IMR-90 (cell line): ENCODE measurements at places on chromosomes 13 and 19. TPM values are rescaled to one million over a fixed set of nuclear protein-coding genes. Genes with fewer than 3 reads are reported as not detected.
A peak's percentile ranks its signal among the peaks of the same experiment; 100 is the strongest.

DNA sequence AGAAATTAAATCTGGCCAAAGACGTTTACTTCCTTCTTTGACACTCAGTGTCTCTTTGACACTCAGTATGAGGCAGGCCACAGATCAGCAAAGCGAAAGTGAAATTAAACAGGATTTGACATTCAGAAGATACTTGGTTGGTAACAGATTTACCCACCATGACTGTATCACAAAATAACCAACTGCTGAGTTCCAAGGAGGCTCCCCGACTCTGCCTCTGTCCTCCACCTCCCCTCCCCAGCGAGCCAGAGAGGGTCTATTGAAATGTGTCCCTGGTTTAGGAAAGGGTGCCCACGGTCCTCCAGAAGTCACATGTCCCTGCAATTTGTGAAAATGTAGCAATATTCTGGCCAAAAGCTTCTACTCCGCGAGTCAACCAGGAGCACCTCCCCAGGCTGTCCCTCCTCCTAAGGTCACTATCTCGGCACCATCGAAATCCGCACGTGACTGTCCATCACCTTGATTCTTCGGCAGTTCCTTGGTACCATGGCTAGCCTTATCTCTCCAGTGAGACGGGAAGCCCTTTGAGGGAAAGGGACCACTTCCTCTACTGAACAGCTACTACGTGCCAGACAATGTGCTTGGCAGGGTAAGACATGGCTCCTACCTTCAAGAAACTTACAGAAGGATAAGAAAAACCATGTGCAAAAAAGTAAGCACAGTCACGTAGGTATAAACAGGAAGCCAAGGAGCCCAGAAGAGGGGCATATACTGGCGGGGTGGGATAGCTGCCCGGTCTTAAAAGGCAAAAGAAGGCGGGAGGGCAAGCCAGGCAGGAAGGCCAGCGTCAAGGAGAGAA, 1.5 kb downstream of the N4BP2L1 start:
- peaks cover 7% of the 10 kb centered on the region; the same call in 1 of the 2 replicates for H3K4me1 ChIP-seq
- H3K27ac ChIP-seq, result no peak overlapping the region
- no peaks in the 10 kb centered on the region for H3K36me3 ChIP-seq
- peak overlapping the region; percentile 60 for H3K4me3 ChIP-seq
- H3K27me3 ChIP-seq, result no peaks in the 10 kb centered on the region
- no peak for DNase-seq

- no peak overlapping the region for H3K4me3 ChIP-seq
- peaks cover 2% of the 10 kb centered on the region; the same call in 1 of the 2 replicates for H3K4me1 ChIP-seq
- no peaks in the 10 kb centered on the region for H3K27me3 ChIP-seq
- no peak overlapping the region for H3K27ac ChIP-seq
- H3K36me3 ChIP-seq, result peaks cover 24% of the 10 kb centered on the region
Measured at GRCh38 chr13:46748300-46748699, 48.7 kb downstream of the ESD start.

DNA sequence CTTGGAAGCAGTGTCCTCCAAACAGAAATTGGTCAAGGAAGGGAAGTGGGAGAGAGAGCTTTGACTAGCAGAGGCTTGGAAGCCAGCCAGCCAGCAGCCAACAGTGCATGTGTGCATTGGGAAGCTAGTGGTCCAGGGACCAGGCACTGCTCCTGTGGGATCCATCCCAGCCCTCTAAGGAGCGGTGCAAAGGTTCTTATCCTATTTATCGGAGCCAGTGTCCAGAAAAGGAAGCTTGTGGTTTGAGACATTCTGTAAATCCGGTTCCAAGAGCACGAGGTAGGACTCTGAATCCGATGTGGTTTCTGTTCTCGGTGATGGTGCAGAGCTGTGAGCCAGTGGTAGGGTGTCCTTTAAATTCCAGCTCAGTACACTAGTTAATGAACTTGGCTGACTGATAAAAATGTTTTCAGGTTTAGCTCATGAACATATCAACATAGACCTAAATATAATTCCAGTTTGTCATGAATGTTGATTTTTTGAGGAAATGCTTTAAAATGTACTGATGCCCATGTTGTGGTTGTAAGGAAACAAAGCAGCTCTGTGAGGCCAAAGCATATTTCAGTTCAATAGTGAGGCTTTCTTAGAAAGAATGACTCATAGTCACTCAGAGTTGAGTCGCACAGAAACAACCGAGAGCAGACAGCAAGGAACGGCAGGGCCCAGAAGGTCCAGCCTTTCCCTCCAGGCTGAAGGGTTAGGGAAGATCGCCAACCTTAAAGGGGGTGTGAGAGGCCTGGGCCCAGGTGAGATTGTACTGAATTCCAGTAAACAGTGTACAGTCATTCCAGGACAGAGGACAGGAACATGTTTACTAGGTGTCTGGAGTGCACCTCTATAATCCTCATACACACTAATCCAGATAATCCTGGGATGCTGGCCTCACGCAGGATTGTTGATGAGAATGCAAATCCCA, 21.5 kb upstream of the GARRE1 start:
- no peaks in the 10 kb centered on the region for H3K27me3 ChIP-seq
- DNase-seq, result peak; percentile 96
- peaks cover 16% of the 10 kb centered on the region for H3K4me1 ChIP-seq
- H3K36me3 ChIP-seq, result peaks cover 17% of the 10 kb centered on the region
- peak overlapping the region; percentile 16; the same call in 1 of the 2 replicates for H3K4me3 ChIP-seq

DNA sequence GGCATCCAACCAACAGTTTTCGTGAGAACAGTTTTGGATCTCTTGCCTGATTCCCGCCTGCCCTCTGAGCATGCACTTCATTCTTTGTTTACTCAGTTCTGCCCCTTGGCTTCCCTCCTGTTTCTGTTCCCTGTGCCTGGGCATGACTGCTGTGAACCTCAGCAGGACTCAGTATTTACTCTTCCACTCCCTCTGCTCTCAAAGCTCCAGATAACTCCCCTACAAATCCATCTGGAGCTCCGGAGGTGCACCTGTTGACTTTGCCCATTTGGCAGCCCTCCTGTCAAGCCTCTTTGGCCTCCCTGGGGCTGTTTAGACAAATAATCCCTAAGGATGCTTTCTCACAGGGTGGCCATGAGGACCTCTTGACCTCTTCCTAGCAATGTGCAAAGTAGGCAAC, 34.2 kb upstream of the ARGLU1 start:
- no peak for DNase-seq
- H3K4me3 ChIP-seq, result no peak overlapping the region
- no peaks in the 10 kb centered on the region for H3K4me1 ChIP-seq
- peaks cover 4% of the 10 kb centered on the region for H3K27me3 ChIP-seq

The TJP3 gene
- not detected in 2 replicates for total RNA-seq
